ENCODE measurements at places on chromosomes 2 and 18.

GRCh38 chr2:195038153-195038552 lies 618.9 kb upstream of the SLC39A10 start:
- DNase-seq = no peak

- DNase-seq = no peak
Observed at GRCh38 chr2:240916571-240917008, 10.5 kb downstream of the CROCC2 start.

- no peak for DNase-seq
Observed at GRCh38 chr2:129847043-129847442, 132.4 kb upstream of the RAB6C start.

DNA sequence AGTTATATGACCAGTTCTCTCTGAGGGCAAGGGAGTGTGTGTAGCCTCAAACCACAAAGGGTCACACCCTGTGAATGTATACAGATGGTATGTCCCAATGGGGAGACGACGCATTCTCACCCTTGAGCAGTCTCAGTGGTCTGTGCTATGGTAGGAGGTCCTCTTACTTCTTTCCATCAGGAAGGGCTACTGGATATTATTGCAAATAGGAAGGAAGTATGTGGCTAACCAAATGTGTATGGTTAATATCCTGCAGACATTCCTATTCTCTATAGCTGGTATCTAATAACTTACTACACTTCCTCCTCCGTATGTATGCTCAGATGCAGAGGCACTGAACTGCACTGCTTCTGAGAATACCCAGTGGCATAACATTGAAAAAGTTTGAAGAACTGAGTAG lies 306.7 kb upstream of the CCDC68 start:
- DNase-seq = no peak

DNA sequence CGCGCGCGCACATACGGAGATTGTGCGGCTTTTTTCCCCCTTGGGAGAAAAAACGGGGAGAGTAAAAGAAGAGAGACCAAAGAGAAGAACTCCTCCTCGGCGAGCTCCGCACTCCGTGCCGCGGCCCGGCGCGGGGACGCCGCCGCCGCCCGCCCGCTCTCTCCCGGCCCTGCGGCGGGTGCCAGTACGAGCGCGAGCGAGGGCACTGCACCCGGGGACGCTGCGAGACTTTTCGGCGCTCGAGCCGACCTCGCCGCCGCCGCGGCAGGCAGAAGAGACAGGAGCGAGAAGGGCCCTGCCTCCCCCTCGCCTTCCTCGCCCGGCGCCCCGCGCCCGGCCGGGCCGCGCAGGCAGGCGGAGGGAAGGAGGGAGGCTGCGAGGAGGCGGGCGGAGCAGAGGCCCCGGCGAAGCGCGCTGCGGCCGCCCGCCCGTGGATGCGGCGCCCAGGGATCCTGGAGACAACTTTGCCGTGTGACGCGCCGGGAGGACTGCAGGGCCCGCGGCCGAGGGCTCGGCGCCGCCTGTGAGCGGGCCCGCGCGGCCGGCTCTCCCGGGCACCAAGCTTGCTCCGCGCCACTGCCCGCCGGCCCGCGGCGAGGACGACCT lies 857 bp upstream of the INHBB start:
- DNase-seq = no peak

- no peak for DNase-seq
Observed at GRCh38 chr18:78678318-78678695, 301.3 kb upstream of the SALL3 start.

DNA sequence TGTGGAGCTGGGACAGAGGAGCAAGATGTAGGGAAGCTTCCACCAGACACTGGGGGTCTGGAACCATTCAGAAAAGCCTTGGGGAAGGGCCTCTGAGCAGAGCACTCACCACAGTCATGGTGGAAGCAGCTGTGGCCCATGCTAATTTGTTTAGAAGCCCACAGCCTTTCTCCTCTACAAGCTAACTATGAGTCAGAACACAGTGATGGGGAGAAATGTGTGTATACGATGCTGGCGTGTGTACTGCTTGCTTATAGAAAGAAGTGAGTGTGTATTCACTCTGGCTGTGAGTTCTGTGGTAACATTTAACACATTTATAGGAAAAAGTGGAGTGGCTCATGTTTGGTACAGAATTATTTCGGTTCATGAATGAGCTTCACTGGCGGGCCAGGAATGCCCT lies 157.0 kb upstream of the ACAA2 start:
- no peak for DNase-seq

Measured in activated CD8-positive, alpha-beta memory T cell treated with anti-CD3 and anti-CD28 coated beads for 1 hour (primary cell).